Stimulated activated CD4-positive, alpha-beta T cell treated with anti-CD3 and anti-CD28 coated beads, Interleukin-4, amount 100 ng/mL, for 4 hours (primary cell): ENCODE measurements at places on chromosomes 2 and 18.

DNA sequence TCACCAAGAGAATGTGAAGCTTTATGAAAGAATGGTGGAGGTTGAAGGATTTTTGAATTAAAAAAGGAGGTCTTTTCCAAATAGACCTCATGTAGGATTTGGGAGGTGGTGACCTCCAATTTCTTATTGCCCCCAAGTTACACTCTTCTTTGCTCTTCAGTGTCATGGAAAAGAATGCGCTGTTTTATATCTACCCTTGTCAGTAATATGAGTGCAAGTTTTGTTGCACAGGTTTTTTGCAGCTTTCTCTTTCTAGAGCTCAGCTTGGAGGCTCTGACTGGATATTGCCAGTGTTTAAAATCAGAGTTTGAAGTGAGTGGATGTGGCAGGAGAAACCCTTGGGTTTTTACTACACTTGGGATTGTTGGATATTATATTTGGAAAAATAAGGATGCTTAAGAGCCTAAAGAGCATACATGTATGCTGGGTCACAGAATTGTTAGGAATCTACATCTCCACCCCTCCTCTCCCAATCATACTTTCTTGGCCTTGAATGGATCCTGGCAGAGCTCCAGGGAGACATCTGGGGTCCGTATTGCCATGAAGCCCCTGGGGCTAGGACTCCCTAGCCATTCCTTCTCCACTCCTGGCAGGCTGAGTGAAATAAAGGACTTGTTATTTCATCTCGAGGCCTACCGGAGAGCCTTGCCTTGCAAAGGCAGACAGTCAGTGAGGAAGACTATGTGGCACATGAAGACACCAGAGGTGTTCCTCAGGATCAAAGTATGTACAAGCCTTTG lies 43.8 kb downstream of the APOB start:
- DNase-seq, result no peak

DNA sequence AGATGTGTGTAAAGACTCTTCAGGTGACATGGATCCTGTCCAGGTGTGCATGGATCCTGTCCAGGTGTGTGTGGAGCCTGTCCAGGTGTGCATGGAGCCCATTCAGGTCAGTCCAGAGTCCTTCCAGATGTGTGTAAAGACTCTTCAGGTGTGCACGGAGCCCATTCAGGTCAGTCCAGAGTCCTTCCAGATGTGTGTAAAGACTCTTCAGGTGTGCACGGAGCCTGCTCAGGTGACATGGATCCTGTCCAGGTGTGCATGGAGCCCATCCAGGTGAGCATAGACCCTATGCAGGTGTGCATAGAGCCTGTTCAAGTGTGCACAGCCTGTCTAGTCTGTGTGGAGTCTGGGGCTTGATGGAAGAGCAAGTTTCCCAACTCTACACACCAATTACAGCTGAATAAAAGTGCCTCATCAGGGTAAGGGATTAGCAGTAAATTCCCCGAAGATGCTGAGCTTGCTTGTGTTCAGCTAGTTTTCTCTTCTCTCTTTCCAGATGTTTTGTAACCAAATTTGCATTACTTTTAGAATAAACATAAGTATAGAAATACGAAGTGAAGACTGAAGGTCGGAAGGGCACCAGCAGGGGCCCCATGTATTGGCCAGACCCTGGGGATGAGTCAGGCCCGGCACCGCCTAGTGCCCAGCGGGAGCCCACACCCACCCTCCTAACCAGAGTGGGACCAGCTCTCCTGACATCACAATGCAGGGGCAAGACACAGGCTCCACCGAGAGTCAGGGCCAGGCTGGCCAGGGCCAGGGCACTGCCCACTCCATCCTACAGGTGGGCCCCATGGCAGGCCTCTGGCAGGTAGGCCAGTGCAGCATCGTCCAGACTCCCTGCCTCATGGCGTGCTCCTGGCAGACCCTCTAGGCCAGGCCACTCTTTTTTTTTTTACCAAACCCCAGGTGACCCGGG lies 38.6 kb upstream of the GPC1 start:
- no peak for DNase-seq

DNA sequence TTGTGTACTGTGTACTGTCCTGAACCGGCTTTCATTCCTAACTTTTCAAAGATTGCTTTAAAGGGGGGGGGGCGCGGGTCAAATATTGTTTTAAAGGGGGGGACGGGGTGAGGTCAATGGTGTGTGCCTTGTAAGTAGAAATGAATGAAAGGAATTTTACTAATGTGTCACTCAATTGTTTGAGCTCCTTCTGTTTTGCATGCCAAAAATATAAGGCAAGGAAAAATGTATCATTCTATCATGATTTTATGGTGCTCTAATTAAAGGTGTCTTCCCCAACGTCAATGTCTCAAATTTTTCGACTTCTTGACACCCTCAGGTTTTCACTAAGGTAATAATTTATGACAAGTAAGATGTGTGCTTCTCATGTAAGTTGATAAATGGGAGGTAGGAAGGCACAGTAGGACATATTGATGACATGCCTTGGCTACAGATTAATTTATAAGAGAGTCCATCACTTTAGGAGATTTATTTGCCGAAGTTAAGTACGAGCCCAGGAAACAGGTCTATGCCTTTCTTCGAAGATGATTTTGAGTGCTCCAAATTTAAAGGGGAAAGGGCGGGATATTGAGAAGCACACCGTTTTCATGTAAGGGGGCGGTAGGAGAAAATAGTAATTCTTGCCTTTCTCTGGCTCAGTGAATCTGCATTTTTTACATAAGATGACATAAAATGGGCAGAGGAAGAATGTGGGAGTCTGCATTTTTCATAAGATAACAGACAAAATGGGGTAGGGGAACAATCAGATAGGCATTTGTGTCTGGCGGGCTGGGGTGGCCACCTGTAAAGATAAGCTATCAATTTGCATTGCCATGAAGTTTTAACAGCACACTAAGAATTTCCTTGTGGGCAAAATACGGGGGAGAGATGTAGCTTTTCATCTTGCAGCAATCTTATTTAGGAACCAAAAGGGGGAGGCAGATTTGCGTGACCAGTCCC lies 1.2 kb upstream of the TRAPPC8 start:
- no peak for DNase-seq

DNA sequence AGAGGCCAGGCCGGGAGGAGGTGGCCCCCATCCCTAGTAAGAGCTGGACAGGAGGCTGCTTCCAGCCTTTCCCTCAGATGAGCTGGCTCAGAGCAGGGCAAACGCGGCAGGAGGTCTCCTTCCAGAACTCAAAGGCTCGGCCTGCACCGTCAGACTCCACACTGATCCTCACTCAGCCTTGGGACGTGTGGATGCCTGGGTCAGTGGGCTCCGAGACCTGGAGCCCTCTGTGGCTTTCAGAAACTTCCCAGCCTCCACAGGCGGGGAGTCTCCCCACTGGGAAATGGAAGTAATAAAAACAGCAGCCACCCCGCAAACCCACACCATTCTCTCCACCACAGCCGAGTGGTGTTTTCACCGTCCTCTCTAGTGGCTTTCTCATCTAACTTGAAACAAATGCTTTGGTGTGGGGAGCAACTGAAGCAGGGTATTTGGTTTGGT lies 54.3 kb downstream of the INPP5D start:
- DNase-seq, result no peak

GRCh38 chr2:150063432-150063889 lies 424.0 kb downstream of the RND3 start:
- no peak for DNase-seq
